ENCODE measurements at places on chromosomes 6 and 20. TPM values are rescaled to one million over a fixed set of nuclear protein-coding genes. Genes with fewer than 3 reads are reported as not detected.

DNA sequence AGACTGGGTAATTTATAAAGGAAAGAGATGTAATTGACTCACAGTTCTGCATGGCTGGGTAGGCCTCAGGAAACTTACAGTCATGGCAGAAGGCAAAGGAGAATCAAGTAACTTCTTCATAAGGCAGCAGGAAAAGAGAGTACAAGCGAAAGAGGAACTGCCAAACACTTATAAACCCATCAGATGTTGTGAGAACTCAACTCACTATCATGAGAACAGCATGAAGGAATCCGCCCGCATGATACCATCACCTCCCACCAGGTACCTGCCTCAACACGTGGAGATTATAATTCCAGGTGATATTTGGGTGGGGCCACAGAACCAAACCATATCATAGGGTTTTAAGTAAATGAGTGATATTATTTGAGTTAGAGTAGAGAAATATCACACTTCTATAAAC lies 189.3 kb downstream of the TSHZ2 start:
- DNase-seq = no peak

DNA sequence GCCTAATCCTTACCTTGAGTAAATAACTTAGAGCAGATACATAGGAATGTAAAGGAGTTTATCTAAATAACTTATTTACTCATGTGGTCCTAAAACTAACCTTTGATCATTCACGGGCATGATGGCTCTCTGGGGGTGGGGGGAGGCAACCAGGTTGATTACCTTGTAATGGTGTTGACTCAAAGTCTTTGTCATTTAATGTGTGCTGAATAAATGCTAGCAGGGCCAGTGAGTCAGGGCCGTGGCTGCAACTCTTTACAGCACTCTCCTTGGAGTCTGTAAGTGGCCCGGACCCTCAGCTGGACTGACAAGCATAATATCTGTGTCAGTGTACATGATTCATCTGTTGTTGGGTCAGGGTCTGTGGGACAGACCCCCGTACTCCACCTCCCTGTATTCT lies 203.0 kb downstream of the EPM2A start:
- no peak for DNase-seq

GRCh38 chr6:130943738-130944137 lies 116.5 kb downstream of the SMLR1 start:
- no peak for DNase-seq

The PRDM1 gene
- polyA plus RNA-seq = 3.4 TPM

DNA sequence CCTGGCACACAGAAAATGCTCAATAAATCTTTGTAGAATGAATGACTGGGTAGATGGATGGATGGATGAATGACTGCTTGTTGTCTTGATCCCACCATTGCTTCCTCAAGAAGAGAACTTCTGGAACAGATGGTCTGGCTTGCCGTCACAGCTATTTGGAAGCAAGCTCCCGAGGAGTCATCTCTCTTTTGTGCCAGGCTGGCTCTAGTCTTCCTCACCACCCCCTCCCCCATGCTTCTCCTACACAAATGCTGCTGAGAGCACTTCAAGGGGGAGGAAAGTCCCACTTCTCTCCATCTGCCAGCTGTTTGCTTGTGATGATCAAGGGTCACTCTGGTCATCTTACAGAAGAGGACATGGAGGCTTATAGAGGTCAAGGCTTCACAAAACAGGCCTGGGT lies 11.6 kb upstream of the KCNG1 start:
- DNase-seq = no peak

- no peak for DNase-seq
Measured at GRCh38 chr6:9178071-9178470, 742.7 kb upstream of the SLC35B3 start.

GRCh38 chr6:165574220-165575157 lies 88.6 kb downstream of the PDE10A start:
- no peak for DNase-seq

- no peak for DNase-seq
Measured at GRCh38 chr6:13378669-13379590, 50.6 kb upstream of the TBC1D7 start.

DNA sequence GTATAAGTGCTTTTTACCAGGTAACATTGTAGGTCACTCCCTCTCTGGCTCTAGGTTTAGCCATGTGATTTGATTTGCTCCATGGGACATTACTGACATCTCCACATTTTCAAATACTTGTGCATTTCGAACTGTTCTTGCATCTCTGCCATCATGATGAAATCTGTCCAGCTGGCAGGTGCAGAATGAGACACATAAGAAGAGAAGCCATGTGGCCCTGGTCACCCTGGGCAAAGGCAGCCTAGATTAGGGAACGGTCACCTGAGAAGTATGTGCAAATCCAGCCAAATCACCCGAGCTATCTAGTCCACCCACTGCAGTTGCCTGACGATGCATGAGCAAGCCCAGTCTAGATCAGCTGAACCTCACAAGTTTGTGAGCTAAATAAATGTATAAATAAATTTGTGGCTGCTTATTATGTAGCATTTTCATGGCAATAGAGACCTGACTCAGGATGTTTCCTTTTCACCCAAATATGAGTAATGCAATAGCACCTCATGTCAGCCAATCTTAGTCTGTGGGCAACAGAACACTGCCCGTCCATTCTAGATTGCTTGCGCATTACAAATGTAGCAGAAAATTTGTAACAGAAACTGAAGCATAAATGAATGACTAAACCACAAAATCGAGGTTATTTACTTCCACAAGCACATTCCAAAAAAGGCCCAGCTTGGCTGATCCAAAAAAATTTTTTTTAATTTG lies 115.2 kb downstream of the PAK5 start:
- no peak for DNase-seq

DNA sequence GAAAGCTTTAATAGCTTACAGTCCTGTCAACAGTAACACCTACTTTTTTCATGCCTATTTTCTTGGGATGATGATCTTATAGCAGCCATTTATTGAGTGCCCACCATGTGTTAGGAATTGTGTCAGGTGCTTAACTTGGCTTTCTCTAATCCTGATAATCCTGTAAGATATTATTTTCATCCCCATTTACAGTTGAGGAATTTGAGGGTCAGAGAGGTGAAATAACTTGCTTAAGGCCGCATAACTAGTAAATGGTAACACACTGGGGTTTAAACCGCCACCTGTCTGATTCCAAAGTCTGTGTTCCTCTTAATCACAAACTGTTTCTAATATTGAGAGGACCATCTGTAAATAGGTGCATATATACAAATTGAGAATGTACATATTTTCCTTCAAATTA lies 55.5 kb downstream of the NCOA3 start:
- no peak for DNase-seq

DNA sequence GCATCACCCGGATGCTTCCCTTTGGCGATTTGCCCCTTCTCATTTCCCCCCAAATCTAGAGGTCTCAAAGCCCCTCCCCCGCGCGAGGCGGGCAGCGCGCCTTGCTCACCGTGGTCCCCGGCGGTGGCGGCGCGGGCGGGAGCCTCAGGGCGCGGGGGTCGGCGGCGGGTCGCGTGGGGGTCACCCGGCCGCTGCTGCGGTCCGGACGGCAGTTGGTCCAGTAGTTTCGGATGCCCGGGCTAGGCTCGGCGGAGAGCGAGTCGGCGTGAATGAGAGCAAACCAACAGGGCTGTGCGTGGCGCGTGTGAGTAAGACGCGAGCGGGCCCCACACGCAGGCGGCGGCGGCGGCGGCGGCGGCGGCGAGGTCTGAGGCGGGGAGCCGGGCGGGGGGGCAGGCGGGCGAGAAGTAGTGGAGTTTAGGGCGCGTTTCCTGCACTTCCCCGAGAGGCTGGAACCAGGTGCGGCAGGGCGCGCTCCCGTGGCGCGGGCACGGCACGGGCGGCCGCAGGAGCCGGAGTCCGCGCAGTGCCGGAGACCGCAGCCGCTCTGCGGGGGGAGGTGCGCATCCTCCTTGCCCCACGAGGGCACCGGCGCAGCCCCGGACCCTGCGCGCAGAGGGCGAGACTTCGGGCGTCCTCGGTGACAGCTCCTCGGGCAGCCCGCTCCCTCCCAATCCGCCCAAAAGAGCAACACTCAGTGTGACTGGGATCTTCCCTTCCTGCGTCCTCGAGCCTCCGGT lies 567 bp downstream of the HS3ST5 start:
- DNase-seq = no peak

The ASIP gene
- 0.28 TPM for polyA plus RNA-seq

- DNase-seq = no peak
Measured at GRCh38 chr6:155201461-155202226, 62.2 kb upstream of the CLDN20 start.

DNA sequence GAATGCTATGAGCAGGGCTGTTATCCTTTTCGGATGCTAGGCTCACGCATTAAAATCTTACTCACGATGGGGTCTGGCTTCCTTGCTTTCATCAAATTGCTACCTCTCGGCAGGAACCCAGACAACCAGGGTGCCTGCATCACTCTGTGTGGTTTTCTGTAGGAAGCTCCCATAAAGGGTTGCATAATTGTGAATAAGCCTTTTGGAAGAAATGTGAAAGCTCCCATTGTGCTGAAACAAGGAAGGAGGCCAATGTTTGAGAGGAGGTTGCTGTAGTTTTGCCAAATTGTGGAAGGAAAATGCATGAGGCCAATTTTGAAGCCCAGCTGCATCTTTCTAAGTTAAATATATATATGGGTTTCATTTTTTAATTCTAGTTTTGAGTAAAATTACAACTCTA lies 615.5 kb downstream of the C6orf118 start:
- no peak for DNase-seq

DNA sequence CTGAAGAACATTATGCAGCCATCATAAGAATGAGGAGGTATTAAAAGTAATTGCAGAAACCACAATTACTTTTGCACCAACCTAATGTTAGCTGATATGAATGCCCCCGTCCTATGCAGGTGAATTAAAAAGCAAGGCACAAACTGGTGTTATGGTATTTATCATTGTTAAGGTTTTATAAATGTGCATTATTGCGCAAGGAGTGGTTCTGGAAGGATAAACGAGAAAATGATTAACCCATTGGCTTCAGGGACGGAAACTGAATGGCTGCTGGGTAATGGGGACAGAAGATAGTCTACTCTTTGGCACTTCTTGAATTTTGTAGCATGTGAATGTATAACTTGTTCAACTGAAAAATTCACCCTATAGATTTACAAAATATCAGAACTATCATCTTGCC lies 148.6 kb upstream of the SALL4 start:
- no peak for DNase-seq

GRCh38 chr6:1113916-1114540 lies 197.9 kb upstream of the FOXQ1 start:
- DNase-seq = no peak

DNA sequence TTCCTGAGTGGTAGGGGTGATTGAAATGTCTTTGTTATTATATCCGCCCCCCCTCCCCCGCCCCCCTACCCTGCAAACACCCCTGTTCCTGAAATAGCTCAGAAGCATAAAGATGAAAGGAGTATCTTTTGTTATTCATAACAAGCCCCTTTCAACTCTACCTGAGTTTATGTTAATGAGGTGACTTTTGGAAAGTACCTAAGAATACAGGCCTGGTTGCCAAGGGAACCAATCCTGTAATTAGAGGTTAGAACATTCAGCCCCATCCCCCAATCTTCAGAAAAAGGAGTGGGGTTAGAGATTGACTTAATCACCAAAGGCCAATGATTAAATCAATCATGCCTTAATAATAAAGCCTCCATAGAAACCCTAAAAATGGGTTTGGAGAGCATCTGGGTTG lies 979.2 kb upstream of the GJE1 start:
- no peak for DNase-seq

GRCh38 chr6:163281634-163282033 lies 132.9 kb upstream of the QKI start:
- DNase-seq = no peak

The TEAD3 gene
- polyA plus RNA-seq = 38.2 TPM

The LAMP5 gene
- 5.1 TPM for polyA plus RNA-seq

DNA sequence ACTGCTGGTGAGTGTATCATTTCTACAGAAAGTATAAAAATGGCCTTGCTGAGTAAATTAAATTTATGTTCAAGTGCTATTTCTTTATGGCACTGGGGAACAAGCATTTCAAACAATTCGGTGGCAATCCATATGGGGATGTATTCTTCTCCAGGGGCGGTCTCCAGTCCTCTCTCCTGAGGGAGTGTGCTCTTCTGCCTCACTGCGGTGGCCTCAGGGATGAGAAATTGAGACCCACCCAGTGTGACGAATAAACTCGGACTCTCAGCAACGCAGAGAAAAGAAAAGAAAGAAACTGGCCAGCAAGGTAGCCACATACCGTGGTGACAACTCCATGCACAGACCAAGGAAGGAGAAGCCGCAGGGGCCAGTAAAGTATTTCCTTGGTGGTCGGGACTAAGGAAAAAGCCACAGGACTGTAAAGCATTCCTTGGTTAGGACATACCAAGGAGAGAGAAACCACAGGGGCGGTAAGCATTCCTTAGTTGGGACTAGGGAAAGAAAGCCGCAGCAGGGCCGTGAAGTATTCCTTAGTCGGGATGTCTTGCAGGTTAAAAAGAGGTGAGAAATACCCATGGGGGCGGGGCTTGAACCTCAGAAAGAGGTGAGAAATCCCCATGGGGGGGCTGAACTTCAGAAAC lies 13.6 kb upstream of the GOPC start:
- DNase-seq = no peak

GRCh38 chr6:28330041-28330440 lies 5.9 kb downstream of the ZSCAN31 start:
- DNase-seq = no peak

- no peak for DNase-seq
Measured at GRCh38 chr20:53498341-53498740, 95.3 kb downstream of the ZNF217 start.

DNA sequence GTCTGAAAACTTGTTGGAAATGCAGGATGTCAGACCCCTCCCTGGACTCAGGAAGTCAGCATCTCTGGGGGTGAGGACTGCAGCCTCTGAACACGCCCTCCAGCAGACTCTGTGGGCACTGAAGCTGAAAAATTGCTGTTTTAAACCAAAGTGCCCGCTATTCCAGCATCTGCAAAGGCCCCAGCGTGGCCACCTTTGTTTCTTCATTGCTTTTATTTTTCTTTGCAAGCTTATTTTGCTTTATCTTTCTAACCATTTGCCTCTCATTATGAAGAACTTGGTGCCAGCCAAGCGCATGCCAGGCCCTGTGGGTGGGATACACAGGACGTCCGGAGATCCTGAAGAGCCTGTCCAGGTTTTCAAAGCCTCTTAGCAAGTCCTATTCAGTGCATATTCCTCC lies 203.9 kb upstream of the CST7 start:
- DNase-seq = no peak

- DNase-seq = no peak
Measured at GRCh38 chr6:13012977-13013680, 296.6 kb downstream of the PHACTR1 start.

- DNase-seq = no peak
Measured at GRCh38 chr6:35214869-35215664, 1.3 kb downstream of the SCUBE3 start.

The CUTA gene
- polyA plus RNA-seq = 227 TPM

The HFE gene
- polyA plus RNA-seq = 8.3 TPM

DNA sequence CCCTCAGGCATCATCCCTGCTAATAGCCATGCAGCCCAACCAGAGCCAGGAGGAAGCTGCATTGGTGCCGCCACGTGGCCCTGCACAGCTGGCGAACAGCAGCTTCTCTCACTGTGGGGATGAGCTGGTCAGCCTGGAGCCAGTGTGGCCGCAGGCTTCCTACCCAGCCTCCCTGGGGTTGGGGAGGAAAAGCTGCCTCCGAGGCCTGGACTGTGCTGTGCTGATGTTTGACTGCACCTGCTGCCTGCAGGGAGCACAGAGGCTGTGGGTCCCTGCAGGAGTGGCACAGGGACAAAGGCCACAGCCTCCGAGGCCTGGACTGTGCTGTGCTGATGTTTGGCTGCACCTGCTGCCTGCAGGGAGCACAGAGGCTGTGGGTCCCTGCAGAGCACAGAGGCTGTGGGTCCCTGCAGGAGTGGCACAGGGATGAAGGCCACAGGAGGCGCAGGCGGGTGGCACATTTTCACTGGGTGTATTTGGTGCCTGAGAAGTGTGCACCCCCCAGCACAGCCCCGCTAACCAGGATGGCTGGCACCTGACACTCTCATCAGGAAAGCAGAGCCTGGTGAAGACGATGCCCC lies 83.9 kb downstream of the DLL1 start:
- DNase-seq = no peak

The CDSN gene
- polyA plus RNA-seq = not detected
